ENCODE measurements at places on chromosomes 11 and 22.

DNA sequence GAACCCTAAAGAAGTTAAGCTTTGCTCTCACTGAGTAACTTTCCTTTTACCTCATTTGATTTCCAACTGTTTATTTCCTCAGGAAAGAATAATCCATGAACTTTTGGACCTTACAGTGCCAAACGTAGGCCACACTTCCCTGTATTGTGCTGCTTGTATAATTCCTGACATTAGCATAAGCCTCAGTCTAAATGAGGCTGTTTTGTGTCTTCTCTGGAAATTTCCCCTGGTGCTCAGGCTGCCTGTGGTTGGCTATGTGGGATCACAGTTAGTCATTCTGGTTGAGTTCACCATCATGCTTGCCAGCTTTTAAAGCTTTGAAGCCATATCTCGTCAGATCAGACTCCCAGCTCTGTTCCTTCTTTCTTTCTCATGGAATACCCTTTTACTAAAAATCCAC, 107.0 kb downstream of the FAM76B start:
- DNase-seq, result no peak

- DNase-seq, result peak; percentile 43
These were observed 26.7 kb downstream of the FLI1 start for GRCh38 chr11:128720522-128720985.

DNA sequence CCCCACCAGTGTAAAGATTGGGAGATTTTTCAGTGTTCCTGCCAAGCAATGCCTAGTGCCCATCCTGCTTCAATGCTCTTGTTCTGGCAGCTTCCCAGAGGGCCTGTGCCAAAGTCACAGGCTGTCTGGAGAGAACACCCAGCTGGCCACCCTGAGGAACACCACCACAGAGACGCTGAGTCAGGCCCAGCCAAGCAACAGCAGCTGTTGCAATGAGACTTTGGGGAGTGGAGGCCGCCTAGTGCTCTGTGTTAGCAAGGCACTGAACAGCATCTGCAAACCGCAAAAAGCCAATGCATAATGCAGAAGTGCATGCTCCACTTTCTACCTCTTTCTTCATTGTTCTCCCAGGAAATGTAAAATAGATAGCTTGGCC, 168.1 kb downstream of the NXPE2 start:
- DNase-seq, result no peak

DNA sequence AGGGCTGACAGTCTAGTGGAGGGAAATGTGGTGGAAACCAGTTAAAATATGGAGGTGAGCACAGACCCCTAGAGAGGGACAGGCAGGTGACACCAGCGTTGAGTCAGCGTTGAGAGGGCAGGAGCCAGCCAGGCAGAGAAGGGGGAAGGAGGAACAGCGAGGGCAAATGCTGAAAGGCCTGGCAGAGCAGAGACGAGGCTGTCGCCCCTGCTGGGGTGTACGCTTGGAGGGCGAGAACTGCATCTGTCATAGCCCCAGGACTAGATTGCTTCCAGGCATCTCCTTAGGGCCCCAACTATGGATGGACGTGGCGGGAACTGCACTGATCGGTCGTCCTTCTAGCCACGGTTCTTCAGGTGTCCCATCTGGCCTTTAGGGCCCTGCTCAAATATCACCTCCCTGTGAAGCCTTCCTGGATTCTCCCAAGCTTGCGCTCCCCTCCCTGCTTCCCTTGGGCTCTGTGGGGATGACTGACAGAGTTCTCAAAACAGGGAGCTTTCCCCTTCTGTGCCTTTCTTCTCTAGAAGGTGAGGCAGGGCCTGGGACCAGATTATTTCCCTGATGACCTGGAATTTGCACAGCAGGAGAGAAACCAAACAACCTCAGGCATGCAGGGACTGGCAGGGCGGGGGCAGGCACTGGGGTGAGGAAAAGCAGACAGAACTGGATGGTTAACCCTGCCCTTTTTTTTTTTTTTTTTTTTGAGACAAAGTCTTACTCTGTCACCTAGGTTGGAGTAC, 11.1 kb downstream of the SYNGR1 start:
- DNase-seq, result no peak

GRCh38 chr11:69909561-69910518, 90.6 kb upstream of the FGF3 start:
- DNase-seq, result no peak

DNA sequence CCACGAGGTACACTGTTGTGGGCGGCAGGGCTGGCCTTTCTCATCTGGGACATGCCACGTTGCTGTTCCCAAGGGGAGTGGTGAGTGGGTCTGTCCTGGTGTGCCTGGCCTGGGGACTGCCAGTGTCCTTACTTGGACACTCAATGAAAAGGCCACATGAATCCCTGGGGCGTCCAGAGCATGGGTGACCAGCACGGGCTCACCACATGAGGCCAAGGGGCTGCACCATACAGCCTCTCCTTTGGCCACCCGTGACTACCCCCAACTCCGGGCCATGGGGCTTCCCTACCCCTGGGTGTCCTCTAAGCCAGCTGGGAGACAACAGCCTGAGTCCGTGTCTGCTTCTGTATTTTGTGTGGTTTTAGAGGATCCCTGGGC, 20.2 kb upstream of the TXNRD2 start:
- DNase-seq, result no peak

DNA sequence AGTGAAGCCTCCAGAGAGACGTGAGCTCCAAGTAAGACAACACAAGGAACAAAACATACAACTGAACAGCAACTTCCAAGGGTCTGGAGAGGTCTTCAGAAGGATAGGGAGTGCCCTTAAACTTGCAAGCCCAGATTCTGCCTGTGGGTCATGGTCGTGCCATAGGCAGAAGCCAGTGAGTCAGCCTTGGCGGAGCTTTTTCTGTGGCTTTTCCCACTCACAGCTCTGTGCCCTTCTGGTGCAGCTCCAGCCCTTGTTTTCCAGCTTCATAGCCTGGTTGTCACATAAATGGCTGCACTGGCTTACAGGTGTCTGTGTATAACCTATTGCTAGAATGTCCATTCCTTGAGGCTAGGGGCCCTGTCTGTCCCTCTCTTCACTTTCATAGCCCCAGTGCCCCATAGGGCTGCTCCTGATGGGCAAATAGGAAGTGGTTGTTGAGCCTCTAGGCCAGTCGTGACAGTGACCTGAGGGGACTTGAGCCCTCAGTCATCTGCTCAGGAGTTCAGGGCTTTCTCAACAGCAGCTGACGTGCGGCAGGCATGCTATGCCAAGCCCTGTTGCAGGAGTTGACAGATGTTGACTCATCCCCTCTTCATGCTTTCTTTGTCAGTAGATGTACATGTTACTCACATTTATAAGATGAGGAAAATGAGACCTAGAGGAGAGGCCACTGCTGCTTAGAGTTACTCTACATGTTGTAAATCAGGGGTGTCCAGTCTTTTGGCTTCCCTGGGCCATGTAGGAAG, 7.4 kb downstream of the MED15 start:
- DNase-seq, result no peak

- DNase-seq, result no peak
These were observed 142.8 kb downstream of the CTTN start for GRCh38 chr11:70541176-70541575.

DNA sequence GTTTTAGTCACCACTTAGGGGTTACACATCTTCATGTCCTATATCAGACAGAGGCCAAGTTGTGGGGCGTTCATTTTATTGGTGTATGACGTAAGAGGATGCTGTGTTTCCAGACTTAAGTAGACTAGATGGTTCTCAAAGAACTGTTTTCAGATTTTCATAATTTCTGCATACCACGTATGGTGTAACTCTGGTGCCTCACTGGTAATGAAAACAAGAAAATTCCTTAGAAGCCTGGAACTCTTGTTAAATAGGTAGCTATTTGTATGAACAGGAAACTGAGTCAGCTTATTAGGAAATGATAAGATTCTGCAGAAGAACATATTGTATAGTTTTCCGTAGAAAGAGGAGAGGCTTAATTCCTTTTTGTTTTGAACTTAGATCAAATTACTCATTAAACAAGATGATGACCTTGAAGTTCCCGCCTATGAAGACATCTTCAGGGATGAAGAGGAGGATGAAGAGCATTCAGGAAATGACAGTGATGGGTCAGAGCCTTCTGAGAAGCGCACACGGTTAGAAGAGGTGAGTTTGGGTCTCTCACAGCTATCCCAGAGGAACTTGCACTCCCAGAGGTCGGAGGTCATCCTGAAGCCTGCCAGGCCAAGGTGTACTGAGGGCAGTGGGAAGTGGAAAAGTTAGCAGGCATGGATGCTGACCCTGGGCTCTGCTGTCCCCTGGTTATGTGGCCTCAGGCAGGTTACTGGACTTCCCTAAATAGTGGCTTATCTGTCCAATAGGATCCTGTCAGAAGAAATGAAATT, 3.9 kb downstream of the CDC45 start:
- DNase-seq, result no peak

- DNase-seq, result no peak
These were observed 10.4 kb upstream of the ZNF74 start for GRCh38 chr22:20383538-20383937.

DNA sequence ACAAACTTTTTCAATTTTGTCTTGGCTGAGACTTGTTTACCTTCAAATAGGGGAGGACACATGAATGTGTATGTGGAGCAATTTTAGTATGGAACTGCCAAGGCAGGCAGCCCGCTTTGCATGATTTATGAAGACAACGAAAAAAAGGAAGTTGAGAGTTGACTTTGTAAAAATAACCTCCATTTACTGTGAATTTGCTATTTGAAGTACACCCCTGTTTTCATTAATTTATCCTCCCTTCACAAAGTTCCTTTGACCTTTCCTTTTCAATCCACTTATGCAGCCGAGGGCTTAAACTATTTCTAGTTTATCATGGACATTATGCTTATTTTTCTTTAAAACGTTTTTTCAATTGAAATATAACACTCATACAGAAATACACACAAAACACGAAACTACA, 369.6 kb upstream of the CADM1 start:
- DNase-seq, result no peak

- DNase-seq, result no peak
These were observed 4.1 kb downstream of the NUCB2 start for GRCh38 chr11:17280494-17281127.

- peak; percentile 63 for DNase-seq
These were observed 24.4 kb downstream of the SREBF2 start for GRCh38 chr22:41857155-41857859.

Data from stimulated activated CD4-positive, alpha-beta T cell treated with anti-CD3 and anti-CD28 coated beads, Interleukin-12 subunit alpha, Interleukin-12 subunit beta, amount 100 ng/mL, for 4 hours (primary cell).